AG08396 (cell line): ENCODE measurements at places on chromosomes 12 and 14.

GRCh38 chr14:68928770-68929550 is 50.1 kb downstream of the ACTN1 start:
- no peak for DNase-seq

GRCh38 chr14:63006531-63006930 is 38.7 kb downstream of the KCNH5 start:
- no peak for DNase-seq

DNA sequence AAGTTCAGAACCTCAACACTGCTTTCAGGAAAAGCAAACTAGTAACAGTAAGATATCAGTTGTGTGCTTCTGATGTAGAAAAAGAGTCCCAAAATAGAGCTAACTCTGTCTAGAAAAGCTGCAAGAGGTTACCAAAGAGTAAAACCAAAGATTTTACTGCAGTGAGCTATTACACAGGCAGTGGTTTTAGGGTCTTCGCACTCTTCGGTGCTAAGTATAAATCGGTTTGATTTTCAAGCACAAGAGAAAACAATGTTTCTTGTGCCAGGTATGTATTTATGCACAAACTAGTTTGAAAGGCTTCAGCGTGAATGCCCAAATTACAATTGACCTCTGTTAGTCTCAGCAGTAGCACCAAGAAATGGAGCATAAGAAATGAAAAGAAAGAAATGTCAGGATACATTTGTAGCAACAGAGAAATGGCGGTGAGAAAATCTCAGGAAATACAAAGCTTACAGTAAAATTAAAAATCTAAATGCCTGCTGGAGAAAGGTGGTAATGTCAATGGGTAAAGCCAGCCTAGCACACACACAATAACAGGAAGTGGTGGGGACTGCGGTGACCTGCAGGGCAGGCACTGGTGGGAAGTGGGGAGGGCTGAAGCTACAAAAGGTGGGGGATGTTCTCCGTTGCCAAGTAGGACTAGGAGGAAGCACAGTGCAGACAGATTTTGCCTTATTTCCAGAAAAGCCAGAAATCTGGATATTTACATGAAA is 18.0 kb upstream of the DYRK2 start:
- DNase-seq, result no peak

GRCh38 chr12:105089817-105090216 is 5.6 kb upstream of the ALDH1L2 start:
- no peak for DNase-seq

DNA sequence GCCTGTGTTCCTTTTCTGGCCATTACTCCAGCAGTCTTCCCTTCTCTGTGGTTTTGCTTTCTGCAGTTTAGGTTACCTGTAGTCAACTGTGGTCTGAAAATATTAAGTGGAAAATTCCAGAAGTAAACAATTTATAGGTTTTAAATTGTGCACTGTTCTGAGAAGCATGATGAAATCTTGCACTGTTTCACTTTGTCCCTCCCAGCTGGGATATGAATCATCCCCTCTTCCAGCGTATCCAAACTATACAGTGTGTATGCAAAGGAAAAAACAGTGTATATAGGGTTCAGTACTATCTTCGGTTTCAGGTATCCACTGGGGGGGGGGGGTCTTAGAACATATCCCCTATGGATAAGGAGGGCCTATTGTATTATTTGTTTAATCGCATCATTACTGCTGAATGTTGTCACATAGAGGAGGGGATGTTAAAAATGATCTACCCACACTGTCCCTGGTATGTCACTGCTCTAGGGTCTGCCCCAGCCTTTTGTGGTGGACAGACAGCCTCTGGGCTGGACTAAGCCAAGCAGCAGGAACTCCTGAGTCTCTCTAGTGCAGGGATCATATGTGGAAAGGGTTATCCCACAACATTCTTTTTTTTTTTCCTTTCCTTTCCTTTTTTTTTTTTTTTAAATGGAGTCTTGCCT is 109.1 kb upstream of the MAX start:
- peak; percentile 41 for DNase-seq
